ENCODE measurements at places on chromosomes 7 and 10. TPM values are rescaled to one million over a fixed set of nuclear protein-coding genes. Genes with fewer than 3 reads are reported as not detected.

GRID2IP gene
- 0.49 TPM for total RNA-seq

CFAP69 gene
- total RNA-seq, result 7.4 TPM

DNA sequence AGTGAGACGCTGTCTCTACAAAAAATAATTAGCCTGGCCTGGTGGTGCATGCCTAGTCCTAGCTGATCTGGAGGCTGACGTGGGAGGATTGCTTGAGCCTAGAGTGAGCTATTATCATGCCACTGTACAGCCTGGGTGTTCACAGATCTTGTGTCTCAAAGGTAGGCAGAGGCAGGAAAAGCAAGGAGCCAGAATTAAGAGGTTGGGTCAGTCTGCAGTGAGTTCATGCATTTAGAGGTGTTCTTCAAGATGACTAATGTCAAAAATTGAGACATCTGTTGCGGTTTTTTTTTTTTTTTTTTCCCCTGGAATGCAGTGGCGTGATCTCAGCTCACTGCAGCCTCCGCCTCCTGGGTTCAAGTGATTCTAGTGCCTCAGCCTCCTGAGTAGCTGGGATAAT is 5.4 kb downstream of the PPIA start:
- DNase-seq, result no peak
- no peaks in the 10 kb centered on the region for H3K27me3 ChIP-seq
- no peak overlapping the region for H3K27ac ChIP-seq
- no peak overlapping the region for H3K4me3 ChIP-seq

GRCh38 chr10:36367362-36367761 is 725.3 kb upstream of the FZD8 start:
- H3K4me3 ChIP-seq, result no peak overlapping the region
- no peaks in the 10 kb centered on the region for H3K27me3 ChIP-seq
- H3K4me1 ChIP-seq, result no peaks in the 10 kb centered on the region
- H3K27ac ChIP-seq, result no peak overlapping the region
- no peaks in the 10 kb centered on the region for H3K36me3 ChIP-seq

SLC39A12 gene
- total RNA-seq, result not detected

GRCh38 chr7:130632111-130632510 is 36.4 kb downstream of the COPG2 start:
- H3K27ac ChIP-seq, result no peak overlapping the region
- no peaks in the 10 kb centered on the region for H3K4me1 ChIP-seq
- no peak overlapping the region for H3K4me3 ChIP-seq
- no peak for DNase-seq
- H3K27me3 ChIP-seq, result no peaks in the 10 kb centered on the region
- H3K36me3 ChIP-seq, result no peaks in the 10 kb centered on the region

- no peaks in the 10 kb centered on the region for H3K36me3 ChIP-seq
- DNase-seq, result no peak
- peaks cover 4% of the 10 kb centered on the region for H3K4me1 ChIP-seq
- H3K27me3 ChIP-seq, result no peaks in the 10 kb centered on the region
Measured at GRCh38 chr10:29259498-29259897, 29.4 kb upstream of the LYZL1 start.

- no peaks in the 10 kb centered on the region for H3K27me3 ChIP-seq
- no peak for DNase-seq
- H3K4me3 ChIP-seq, result no peak overlapping the region
Measured at GRCh38 chr7:151761957-151762356, 115.0 kb downstream of the PRKAG2 start.

GDF2 gene
- total RNA-seq, result not detected

ANXA8 gene
- total RNA-seq, result not detected

RSPH10B2 gene
- not detected for total RNA-seq

CLRN3 gene
- not detected for total RNA-seq

Data from uterus (tissue), 4 donors.